ENCODE measurements at places on chromosomes 6 and 20.

DNA sequence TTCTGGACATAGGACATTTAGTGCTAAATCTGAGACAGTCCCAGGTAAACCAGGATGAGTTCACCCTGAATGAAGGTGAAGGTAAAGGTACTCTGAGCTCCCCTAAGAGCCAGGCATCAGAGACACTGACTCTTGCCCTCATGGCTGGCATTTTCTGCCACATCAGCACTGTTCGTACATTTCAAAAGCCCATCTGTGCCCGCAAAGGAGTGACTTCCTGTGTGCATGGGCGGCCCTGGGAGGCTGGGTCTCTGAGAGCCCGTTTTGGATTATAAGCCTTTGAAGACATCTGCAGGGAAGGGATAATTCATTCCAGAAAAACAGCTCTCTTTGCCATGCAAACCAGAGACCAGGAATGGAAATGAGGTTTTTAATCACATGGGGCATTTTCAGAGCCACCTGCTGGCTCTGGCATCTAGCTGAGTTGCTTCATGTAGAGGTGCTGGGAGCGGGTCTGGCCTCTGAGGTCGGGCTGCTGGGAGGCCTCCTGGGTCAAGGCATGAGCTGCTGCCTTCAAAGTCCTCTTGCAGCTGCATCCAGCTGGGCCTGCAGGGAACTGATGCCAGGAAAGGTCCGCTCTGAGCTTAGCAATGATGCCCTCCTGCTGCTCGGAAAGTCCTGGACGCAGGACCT, 348.3 kb downstream of the DHX35 start:
- no peak for DNase-seq

- DNase-seq = no peak
These were observed 348.3 kb downstream of the BCKDHB start for GRCh38 chr6:80454661-80455365.

DNA sequence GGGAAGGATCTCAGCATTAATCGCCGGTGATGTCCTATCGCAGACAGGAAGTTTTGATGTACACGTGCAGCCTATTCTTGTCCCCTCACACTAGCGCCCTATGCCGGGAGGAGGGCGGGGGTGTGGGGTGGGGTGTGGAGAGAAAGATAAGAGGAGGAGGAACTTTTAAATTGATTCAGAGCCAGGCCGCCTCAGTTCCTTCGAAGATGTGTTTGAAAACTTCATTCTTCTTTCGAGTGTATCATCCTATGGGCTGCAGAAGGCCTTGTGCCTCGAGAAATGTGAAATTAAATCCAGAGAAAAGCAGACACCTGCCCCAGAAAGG, 2.5 kb upstream of the POU3F2 start:
- no peak for DNase-seq

GRCh38 chr6:166713434-166714186, 86.6 kb upstream of the RPS6KA2 start:
- no peak for DNase-seq

- no peak for DNase-seq
These were observed 303 bp downstream of the ILRUN start for GRCh38 chr6:34696189-34696738.

DNA sequence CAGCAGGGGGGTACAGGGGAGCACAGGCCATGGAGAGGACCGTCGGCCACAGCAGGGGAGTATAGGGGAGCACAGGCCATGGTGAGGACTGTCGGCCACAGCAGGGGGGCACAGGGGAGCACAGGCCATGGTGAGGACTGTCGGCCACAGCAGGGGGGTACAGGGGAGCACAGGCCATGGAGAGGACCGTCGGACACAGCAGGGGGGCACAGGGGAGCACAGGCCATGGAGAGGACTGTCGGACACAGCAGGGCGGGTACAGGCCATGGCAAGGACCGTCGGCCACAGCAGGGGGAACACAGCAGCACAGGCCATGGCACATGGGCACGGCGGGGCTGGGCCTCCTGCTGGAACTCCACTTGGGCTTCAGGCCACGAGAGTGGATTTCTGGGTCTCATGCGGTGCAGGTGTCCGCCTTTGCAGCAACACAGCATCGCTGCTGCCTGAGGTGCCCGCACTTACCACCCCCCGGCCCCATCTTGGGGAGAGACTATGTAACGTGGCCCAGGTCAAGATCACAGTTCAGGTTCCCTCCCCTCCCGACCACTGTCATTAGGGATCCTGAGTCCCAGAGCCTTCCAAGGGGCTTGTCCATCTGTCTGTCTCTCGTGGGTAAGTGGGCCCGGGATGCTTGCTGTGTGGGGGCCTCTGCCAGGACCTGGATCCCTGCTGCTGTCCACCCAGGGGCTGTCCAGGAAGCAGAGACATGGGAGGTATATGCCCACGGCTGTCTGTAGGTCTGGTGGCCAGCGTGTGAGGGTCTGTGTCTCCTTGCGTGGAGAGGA, 2.5 kb downstream of the NPBWR2 start:
- no peak for DNase-seq

GRCh38 chr20:34237942-34238341, 3.3 kb upstream of the ASIP start:
- no peak for DNase-seq

DNA sequence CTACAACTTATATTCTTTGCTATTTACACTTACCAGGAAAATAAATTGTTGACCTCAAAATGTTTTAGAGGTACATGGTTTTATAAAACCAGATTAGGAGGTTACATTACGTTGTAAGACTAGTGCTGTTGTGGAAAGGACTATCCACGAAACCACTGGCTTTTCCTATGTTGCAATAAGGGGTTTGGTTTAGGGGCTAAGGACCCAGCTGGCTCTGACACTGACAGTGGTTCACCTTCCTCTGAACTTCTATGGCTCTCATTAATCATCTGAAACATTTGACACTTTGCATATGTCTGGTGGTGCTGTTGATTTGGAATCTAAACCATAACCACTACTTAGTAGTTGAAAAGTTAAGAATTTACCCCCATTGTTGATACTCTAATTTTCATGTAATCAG, 186.7 kb downstream of the NKAIN2 start:
- DNase-seq = no peak

GRCh38 chr6:69584536-69584912, 212.3 kb downstream of the LMBRD1 start:
- DNase-seq = no peak

- no peak for DNase-seq
These were observed 11.5 kb upstream of the PREX1 start for GRCh38 chr20:48839154-48839917.
